ENCODE measurements at places on chromosomes 3 and 15.

- DNase-seq, result no peak
Measured at GRCh38 chr3:25683882-25684281, 19.2 kb upstream of the TOP2B start.

DNA sequence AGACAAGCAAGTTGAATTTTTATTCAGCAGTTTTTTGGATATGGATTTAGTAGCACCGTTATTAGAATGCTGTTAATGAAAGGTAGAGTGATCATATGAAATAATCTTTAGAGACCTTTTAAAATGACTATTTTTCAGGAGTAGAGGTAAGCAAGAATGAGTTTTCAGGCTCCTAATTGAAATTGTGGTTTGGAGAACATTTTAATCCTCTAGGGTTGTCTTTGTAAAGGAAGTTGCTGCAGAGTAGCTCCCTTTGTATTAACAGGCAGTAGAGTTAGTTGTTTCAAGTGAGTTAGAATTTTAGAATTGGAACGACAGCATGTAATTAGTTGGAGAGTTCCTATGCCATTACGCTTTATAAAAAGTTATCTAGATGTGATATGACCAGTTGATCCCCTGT lies 27.2 kb upstream of the EDEM1 start:
- DNase-seq, result no peak

- no peak for DNase-seq
Measured at GRCh38 chr3:170476291-170476690, 57.6 kb downstream of the CLDN11 start.

DNA sequence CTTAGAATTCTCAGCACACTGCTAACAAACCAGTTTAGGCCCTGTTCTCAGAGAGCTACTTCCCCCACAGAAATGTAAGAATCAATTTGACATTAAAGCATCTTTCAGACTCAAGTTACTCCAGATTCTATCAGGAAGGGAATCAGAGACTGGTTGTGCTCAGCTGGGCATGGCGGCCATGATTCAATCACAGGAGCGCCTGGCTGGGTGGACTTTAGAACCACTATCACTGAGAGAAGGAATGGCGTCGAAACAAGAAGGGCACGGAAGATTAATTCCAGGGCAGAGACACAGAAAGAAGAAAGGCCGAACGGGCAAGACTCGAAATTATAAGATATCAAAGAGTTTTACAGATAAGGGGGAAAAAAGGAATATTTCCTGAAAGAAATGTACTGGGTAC lies 6.2 kb downstream of the TNIK start:
- no peak for DNase-seq

DNA sequence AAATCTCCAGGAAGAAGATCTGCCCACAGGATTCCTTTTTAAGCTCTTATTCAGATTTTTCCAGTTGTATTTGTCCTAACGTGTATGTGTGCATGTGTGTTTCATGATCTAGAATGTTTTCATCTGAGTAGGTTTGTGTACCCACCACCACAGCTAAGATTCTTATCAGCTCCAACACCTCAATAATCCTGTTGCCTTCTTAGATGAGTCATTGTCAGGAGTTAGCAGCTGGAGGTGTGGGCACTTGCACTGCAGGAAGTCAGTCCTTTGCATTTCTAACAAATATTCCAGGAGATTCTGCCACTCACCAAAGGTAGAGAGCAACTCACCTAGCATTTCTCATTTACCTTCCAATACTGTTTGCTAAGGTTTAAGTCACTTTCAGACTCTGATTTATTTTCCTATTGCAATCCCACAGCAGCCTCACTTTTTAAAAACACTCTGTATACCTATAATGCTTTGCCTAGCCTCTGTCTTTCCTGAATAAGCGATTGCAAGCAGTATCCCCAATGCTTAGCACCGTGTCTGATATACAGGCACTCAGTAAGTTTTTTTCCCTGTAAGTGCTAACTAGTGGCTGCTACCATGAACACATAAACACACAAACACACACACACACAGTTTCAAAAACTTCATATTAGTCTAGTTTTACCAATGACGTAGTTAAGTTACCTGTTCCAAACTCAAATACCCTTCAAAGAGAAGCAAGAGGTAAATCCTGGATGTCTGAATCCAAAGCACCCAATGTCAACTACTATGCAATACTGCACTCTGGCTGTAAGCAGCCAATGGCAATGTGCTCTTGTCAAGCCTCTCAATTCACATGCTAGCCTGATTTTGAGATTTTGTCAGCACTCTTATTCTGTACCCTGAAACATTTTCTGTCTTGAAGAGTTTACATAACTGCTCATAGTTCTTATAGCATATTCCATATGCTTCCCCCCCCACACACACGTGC lies 713.5 kb upstream of the LMCD1 start:
- no peak for DNase-seq

GRCh38 chr15:96331945-96332636 lies 1.6 kb downstream of the NR2F2 start:
- DNase-seq, result no peak

All from activated CD8-positive, alpha-beta memory T cell treated with anti-CD3 and anti-CD28 coated beads for 1 hour (primary cell).